ENCODE measurements at places on chromosomes 5 and 9. TPM values are rescaled to one million over a fixed set of nuclear protein-coding genes. Genes with fewer than 3 reads are reported as not detected.

Gene DCP2
- 6.9 TPM for polyA plus RNA-seq

Gene GRXCR2
- not detected for polyA plus RNA-seq

Gene PDZD2
- 6.2 TPM for polyA plus RNA-seq

Gene SLC44A1
- 17.4 TPM for polyA plus RNA-seq

Gene NTNG2
- 0.54 TPM for polyA plus RNA-seq

Gene PDE6A
- not detected for polyA plus RNA-seq

Gene HRH2
- polyA plus RNA-seq, result 1.9 TPM

Gene DRD1
- 0.28 TPM for polyA plus RNA-seq

Gene DCAF12
- polyA plus RNA-seq, result 11.8 TPM

Gene IGFBPL1
- polyA plus RNA-seq, result not detected

Gene TAF11L10
- not detected for polyA plus RNA-seq

Gene ALDH7A1
- 184 TPM for polyA plus RNA-seq

Gene SUSD3
- polyA plus RNA-seq, result 34.6 TPM

Gene SURF1
- 165 TPM for polyA plus RNA-seq

Gene STXBP1
- 14.3 TPM for polyA plus RNA-seq

Gene FIBCD1
- not detected for polyA plus RNA-seq

Gene INSYN2B
- polyA plus RNA-seq, result not detected

Gene TEX53
- polyA plus RNA-seq, result not detected

Gene SIL1
- polyA plus RNA-seq, result 91.7 TPM

Gene CAVIN4
- polyA plus RNA-seq, result 0.24 TPM

Gene BARX1
- polyA plus RNA-seq, result not detected

Gene CSF2
- not detected for polyA plus RNA-seq

Gene GLDC
- 79.7 TPM for polyA plus RNA-seq

Gene CFAP77
- polyA plus RNA-seq, result not detected

Gene RIMOC1
- 6.5 TPM for polyA plus RNA-seq

Gene PCDHGA1
- 0.19 TPM for polyA plus RNA-seq

Gene CD180
- polyA plus RNA-seq, result 0.28 TPM

Gene QRFP
- polyA plus RNA-seq, result not detected

Gene TXNDC8
- not detected for polyA plus RNA-seq

Gene MGAT1
- 73.3 TPM for polyA plus RNA-seq

Gene DENND1A
- polyA plus RNA-seq, result 16.3 TPM

Gene ORM2
- polyA plus RNA-seq, result not detected

Gene PCDHB14
- 2.0 TPM for polyA plus RNA-seq

Gene ALDH1A1
- polyA plus RNA-seq, result 295 TPM

Gene SPATA31D4
- polyA plus RNA-seq, result not detected

Gene FBLL1
- polyA plus RNA-seq, result not detected

Gene TMEM8B
- polyA plus RNA-seq, result 17.6 TPM

Gene CATSPER3
- 1.4 TPM for polyA plus RNA-seq

Gene RHOBTB3
- 22.5 TPM for polyA plus RNA-seq

Gene CARD6
- 3.0 TPM for polyA plus RNA-seq

Gene WWC1
- polyA plus RNA-seq, result 74.4 TPM

Gene UBQLN1
- 45.6 TPM for polyA plus RNA-seq

Gene SERF1A
- 2.1 TPM for polyA plus RNA-seq

Data from kidney (tissue), 22 donors.